Fibroblast of lung (primary cell): ENCODE measurements at places on chromosomes 12 and 14. TPM values are rescaled to one million over a fixed set of nuclear protein-coding genes. Genes with fewer than 3 reads are reported as not detected.

REM2 gene
- total RNA-seq = 0.17 and 0.26 TPM in 2 replicates

ACOT6 gene
- not detected in 2 replicates for total RNA-seq

ESRRB gene
- not detected in 2 replicates for total RNA-seq

DNA sequence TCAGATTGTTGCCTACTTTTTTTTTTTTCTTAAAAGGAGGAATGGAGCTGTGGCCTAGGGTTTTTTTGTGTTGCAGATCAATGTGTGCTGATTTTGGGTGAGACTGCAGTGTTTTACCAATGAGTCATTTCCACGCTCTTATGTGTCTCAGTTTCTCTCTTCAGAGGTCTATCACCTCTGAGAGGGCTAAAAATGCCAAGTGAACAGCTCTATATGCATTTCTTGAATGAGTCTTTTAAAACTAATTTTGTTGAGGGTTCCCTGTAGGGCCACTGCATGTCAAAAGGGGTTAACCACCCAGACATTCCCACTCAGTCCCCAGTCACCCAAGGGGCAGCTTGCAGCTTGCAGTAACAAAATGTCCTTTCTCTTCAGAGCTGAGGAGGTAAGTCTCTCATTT, 24.3 kb upstream of the GLIPR1L2 start:
- DNase-seq = peak; percentile 18

- DNase-seq = no peak
These were observed 5.1 kb downstream of the BCL7A start for GRCh38 chr12:122026706-122027333.

DNA sequence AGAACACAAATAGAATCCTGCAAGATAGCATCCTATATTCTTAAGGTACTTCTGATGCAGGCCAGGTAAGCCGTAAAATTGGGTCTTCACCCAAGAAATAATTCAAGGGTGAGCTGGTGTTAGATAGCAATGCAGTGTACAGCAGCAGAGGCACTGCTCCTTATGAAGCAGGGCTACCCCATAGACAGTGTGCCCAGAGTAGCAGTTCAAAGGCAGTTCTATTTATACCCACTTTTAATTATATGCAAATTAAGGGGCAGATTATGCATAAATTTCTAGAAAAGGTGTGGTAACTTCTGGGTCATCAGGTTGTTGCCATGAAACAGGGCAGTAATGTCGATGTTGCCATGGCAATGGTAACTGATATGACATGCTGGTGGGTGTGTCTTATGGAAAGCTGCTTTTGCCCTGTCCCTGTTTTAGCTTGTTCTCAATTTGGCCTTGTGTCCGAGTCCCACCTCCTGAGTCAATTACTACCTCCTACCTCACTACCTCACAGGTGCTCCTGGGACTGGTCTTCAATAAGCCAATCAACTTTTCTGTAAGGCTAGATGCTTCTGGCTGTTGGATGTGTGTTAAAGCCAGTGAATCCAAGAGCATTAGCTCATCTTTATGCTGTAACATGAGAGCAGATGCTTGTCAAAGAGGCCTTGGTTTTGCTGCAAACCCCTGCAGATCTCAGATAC, 61.0 kb downstream of the PPM1A start:
- no peak for DNase-seq

DEPDC4 gene
- total RNA-seq = 1.0 and 1.2 TPM in 2 replicates

DNA sequence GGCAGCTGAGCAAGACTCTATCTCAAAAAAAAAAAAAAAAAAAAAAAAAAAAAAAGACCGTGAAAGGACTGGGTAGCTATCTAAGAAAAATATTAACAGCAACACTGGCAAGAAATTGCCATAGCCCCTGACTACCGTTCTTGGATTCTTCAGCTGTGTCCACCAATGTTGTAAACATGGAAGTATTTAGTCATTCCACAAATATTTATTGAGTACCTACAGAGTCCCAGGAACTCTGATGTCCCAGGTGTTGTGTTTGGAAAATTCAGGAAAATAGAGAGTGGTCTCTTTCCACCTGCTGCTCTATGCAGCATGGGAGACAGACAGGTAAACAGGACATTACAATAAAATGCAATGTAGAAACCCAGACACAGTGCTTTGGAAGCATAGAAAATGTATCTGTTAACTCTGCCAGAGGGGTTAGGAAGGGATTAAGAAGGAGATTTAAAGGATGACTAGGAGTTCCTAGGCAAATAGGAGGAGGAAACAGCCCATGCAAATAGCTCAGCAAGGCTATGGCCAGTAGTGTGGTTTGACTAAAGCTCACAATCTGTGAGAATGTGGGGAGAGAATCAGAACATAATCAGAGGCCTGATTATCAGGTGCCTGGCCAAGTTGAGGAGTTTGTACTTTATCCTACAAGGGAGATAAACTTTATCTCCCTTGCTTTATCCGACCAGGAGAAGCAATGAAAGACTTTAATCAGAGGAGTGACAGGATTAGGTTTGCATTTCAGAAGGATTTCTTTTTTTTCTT, 2.1 kb upstream of the DLST start:
- DNase-seq = no peak

DNA sequence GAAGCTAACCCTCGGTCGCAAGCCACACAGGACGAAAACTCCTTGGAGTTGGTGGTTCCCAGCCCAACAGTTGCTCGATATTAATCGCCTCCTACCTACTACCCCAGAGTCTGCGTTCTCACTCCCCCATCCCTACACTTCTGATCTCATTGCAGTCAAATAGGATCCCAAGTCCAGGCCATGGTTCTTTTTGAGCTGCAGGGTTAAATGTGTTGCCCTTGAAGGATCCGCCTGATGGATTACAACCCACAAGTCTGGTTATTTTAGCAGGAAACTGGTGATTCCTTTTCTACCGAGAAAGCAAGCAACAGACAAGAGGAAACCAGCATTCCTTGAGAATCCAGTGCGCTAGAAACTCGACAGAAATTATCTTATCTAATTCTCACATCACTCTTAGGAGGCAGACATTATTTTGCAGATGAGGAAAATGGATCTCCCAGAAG, 785 bp upstream of the NIN start:
- no peak for DNase-seq

- no peak for DNase-seq
These were observed 130.6 kb downstream of the SLC15A4 start for GRCh38 chr12:128693115-128693514.

DNA sequence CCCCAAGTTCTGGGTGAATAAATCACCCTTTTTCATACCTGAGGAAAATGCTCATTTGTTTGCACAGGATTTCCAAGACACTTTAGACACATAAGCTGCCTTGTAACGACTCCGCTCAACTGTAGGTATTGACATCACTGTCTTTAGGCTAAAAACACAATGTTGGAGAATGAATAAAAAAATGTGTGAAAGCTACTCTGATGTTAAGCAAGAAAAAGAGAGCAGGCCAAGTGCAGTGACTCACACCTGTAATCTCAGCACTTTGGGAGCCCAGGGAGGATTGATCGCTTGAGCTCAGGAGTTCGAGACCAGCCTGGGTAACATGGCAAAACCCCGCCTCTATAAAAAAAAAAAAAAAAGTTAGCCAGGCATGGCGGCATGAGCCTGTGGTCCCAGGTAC, 11.1 kb upstream of the CIPC start:
- DNase-seq = no peak

- DNase-seq = no peak
These were observed 32.1 kb upstream of the LRP1-AS start for GRCh38 chr12:57179331-57180086.

DNA sequence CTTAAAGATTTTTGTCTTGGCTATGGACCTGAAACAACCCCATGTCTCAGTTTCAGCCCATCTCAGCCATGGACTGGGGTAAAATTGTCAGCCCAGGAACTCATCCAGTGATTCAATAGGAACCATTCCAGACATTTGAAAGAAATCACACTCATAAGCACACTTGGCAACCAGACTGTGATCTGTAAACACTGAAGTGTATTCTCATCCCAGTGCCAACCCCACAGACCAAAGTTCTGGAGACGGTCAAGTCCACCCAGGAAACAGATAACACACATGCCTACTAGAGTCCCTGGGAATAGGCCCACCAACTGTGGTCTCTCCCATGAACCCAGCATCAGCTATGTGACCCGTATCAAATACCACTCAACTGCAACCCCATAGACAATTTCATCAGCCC, 804.6 kb downstream of the TRHDE start:
- DNase-seq = no peak

GRCh38 chr14:65164068-65164824, 61.9 kb upstream of the MAX start:
- DNase-seq = no peak

DNA sequence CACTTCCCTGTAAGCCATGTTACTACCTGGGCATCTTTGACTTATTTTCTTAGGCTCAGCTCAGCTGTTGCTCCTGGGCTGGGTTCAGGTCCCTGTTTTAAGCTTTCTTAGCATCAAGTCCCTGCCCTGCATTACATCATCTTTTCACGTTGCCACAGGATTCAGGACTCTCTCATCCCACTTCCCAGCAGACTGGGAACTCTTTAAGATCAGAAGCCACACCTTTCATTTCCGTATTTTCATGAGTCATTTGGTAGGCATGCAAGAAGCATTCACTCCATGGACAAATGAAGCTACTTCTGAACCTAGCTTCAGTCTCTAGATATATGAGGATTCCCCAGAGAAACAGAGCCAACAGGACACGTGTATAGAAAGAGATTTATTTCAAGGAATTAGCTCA, 726.8 kb downstream of the VRK1 start:
- DNase-seq = peak; percentile 9

- no peak for DNase-seq
These were observed 9.7 kb downstream of the JDP2 start for GRCh38 chr14:75437201-75438143.

DNA sequence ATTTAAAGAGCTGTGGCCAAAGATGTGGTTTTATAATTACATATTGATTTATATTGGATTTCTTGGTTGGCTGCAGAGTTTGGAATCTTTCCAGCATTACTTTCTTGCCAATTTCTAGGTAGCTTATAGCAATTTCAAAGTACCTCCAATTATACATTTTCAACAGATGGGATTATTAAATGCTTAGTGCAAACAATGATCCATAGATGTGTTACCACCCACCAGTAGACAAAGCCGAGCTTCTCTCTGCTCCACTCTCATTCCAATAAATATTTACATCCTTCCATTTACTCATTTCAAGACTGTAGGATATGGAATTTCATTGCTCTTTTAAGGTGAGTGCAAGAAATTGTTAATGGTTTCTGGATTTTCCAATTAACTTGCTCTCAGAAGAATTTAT, 21.6 kb upstream of the TMCC3 start:
- no peak for DNase-seq

- DNase-seq = no peak
These were observed 17.4 kb downstream of the HDAC7 start for GRCh38 chr12:47802312-47802711.

GRCh38 chr14:95054346-95055280, 102.7 kb downstream of the DICER1 start:
- DNase-seq = no peak

GRCh38 chr14:22313172-22313801, 275.7 kb downstream of the DAD1 start:
- DNase-seq = peak; percentile 64

GRCh38 chr14:32933629-32934072, 5.0 kb upstream of the NPAS3 start:
- DNase-seq = no peak

DNA sequence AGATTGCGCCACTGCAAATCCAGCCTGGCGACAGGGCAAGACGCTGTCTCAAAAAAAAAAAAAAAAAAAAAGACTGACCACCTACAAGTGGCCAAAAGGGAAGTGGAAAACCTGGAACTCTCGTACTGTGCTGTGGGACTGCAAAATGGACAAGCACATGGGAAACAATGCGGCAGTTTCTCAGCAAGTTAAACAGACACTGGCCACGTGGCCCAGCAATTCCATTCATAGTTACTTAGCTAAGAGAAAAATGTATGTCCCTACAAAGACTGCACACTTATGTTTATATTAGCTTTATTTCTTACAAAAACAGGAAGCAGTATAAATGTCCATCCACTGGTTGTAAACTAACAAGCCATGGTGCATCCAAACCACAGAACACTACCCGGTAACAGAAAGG, 5.6 kb downstream of the CHFR start:
- peak; percentile 6 for DNase-seq

SLC17A8 gene
- total RNA-seq = not detected in 2 replicates

DNA sequence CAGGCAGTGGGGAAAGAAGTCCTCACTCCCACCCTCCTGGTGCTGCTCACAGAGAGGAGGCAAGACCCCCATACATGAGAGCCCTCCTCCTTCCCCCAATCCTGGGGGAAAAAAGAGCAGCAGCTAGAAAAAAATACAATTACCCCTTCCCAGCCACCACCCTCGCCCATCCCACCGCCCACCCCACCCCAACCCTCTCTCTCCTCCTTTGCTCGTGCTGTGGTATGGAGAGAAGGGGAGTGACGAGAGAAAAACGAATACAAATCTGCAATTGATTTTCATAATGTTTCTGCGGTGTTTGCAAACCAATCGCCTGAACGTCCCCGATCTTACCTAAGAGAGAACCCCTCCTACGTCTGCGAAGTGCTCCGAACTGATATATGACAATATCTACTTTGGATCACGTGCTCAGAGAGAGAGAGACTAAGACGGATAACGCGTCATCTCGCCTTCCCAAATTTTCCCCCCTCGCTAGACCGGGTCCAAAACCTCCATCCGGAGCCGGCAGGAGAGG, at the start of gene HOXC11:
TSS of gene HOXC11 (plus strand) at position 405 of the 514 bp plus-strand sequence. CDS start 116 bp downstream, outside the sequence.
- no peak for DNase-seq

DNA sequence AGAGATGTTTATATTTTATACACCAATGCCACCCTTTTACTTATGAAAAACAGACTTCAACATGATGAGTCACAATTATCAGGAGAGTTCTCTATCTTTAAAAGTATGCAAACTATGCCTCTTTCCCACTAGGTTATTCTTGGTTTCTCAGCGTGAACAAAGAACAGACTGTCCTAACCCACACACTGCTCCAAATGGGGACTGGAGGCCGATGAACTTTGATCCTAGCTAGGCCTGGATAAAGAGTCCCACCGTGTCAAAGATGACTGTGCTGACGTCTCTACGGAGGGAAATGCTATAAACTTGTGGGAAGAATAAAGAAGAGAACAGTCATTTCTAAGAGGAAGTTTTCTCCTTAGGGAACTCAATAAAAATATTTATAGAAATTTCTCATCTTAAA, 160.1 kb downstream of the EPS8 start:
- DNase-seq = peak; percentile 97
